ENCODE measurements at places on chromosomes 5 and 9.

DNA sequence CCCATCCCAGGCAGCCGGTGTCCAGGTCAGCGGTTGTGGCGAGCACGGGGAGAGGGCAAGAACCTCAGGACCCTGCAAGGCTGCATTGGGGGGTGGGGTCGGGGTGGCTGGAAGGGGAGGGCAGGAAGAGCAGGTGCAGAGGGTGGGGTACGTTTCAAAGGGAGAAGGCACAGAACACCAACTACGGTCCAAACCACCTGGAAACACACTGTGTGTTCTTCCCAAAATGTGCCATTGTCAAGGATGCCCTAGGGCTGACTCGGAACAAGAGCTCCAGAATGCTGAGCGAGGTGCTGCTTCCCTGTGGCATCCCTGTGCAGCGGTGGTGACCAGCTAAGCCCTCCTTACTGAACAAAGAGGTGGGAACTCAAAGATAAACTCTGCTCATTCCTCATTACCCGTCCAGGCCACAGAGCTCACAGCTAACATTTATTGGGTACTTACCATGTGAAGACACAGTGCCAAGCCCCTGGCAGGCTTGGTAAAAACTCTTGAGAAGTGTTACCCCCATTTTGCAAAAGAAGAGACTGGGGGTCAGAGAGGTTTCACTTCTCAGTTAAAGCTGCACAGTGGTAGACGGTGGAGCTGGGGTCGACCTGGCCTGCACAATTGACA lies 153.8 kb downstream of the COL23A1 start:
- DNase-seq: no peak

- DNase-seq: peak; percentile 55
These were observed 1.4 kb downstream of the FAM193B start for GRCh38 chr5:177552839-177553455.

- no peak for DNase-seq
These were observed 8.4 kb upstream of the RGS3 start for GRCh38 chr9:113454914-113455761.

DNA sequence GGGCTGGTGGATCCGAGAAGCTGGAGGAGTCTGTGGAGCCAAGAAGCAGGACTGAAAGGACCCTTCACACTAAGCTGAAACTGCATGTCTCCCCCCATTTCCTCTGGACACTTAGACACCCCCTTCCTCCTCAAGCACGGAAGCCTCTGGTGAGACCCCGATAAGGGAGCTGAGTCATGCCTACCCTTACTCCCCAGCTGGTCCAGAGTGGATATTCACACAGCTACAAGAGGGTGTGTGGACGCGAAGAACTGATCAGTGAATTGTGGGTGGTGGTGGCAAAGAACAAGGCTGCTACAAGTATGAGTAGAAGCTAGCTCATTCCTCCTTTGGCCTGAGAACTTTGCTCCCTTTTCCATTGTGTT lies 4.3 kb downstream of the TLN1 start:
- DNase-seq: no peak

GRCh38 chr9:135090547-135090946 lies 3.1 kb downstream of the OLFM1 start:
- DNase-seq: no peak

DNA sequence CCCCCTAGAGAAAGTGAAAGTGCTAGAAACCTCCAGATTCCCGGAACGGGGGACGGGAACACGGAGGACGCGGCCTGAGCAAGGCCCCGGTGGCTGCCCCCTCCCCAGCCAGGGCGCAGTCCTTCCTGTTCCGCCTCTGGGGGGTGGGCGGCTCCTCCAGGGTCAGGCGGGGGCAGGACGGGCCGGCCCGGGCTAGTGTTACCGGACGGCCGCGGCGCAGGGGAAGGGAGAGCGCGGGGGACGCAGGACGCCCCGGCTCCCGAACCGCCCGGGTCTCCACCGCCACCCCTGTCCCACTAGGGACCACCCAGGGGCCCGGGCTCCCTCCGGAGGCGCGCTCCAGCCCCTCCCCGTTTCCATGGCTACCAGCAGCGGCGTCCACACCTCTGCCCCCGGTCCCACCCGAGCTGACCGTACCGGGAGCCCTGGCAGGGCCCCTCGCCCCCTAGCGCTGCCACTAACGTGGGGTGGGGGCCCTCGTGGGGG lies 579 bp downstream of the SLC12A7 start:
- DNase-seq: peak; percentile 46

GRCh38 chr9:6567140-6567591 lies 78.4 kb downstream of the GLDC start:
- DNase-seq: no peak

DNA sequence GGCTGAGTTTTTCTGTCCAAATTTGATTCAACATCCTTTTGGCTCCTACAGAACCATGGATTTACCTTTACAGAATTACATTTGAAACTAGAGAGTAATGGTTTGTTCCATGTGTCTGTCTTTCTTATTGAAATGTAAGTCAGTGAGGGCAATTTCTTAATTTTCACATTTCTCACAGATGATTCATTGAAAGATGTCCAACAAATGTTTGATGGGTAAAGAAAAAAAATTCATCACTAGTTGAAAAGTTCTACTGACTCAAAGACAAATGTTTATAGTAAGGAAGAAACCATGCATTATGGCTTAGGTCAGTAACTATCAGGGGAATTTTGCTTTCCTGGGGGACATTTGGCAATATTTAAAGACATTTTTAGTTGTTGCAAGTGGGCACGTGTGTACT lies 131.6 kb upstream of the TRPM3 start:
- DNase-seq: no peak

GRCh38 chr9:115495836-115496235 lies 377.9 kb upstream of the TNC start:
- no peak for DNase-seq

DNA sequence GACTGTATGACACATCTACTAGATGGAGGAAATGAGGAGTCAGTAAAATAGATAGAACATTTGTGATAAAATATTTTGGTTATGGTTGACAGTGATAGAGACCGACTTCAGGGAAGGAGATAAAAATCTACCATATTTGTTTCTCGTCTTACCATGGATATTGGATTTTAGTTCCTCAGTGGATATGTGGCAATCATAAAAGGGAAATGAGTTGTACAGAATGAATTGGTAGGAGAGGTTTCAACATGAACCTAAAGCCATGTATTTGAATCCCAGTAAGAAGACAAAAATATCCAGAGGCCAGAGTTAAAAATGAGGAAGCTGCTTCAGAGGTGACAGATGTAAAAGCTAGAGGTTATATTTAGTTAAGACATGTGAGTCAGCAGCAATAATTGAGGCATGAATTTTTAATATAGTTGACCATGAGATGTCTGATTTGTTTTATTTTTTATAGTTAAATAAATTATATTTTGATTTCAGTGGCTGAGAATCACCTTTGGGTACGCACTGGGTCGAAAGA lies 480.4 kb upstream of the TUSC1 start:
- DNase-seq: no peak

DNA sequence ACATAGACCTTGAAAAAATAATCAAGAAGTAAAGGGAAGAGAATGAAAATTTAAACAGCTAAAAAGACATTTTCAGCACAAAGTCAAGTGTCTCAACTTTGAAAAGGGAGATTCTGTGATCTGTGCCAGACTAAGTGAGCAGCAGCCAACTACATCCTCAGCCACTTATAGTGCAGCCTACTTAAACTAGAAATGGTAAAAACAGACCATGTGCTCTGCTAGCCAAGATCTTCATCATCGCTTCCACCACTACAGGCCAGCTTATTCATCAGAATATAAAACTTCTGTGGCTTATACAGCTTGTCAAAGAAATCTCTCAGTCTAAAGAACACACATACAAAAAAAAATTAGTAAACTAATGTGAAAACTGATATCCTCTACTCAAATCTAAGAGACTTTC lies 63.5 kb downstream of the CEMIP2 start:
- DNase-seq: no peak

DNA sequence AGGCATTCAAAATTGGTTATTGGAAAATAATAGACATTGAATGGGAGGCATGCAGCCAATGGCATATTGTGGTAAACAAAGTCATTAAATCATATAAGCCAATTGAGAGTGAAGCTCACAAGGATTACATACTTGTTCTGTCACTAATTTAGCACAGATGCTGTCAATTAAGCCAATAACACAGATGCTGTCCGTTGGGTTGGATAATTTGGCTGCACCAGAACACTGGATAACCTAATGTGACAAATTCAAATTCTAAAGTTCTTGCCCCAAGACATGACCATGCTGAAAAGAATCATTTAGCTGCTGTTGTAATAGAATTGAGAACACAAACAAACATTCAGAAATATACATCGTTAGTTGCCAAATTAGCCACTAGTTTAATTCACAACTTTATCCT lies 1796.4 kb downstream of the EFNA5 start:
- no peak for DNase-seq

- DNase-seq: no peak
These were observed 164.9 kb downstream of the PBX3 start for GRCh38 chr9:125911861-125912644.

DNA sequence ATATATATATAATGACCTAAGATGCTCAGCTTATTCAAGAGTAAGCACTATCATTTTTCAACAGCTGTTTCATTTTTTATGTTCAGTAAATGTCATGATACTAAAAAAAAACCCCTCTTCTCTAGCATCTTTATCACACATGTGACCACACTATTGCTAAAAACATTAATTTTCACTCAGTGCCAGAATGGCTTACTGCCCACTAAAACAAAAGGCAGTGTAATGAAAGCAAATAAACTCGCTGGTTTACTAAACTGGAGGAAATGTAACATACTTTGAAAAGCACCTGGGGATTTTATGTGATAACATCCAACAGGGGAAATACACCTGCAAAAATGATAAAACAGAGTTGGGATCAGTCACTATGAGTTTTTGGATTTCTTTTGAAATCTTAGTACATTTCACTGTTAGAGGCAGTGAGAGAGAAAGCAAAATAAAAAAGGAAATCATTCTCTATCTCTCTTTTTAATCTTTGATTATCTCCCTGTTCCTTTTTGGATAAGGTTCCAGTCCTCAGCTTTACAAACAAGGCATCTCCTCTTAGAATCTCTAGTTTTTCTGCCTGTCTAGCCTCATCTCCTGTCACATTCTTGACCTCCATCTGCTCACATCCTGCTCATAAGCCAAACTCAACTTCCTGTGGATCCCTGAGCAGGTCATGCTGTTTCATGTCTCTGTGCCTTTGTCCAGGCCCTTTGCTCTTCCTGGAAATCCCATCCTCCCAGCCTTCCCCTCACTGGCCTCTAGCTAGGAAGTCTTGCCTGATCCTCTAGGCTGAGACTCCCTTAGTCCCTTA lies 338.0 kb downstream of the MAN2A1 start:
- no peak for DNase-seq

DNA sequence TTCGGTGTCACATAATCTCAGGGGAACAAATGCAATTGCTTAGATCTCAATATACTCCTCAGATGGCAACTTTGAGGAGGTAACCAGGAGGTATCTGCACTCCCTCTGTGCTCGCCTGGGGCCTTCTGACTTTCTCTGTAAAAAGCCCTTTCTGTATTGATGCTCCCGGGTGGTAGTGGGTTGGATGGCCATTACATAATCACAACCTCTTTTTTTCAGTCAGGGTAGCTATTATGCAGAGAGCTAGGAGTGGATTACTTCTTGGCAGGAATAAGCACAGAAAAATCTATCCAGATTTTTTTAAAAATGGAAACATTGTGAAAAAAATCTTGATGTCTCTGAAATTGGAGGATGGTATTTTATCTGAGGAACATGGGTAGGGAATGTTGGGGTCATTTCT lies 116.6 kb downstream of the SH3GL2 start:
- DNase-seq: no peak

GRCh38 chr5:7608772-7609171 lies 212.8 kb downstream of the ADCY2 start:
- DNase-seq: no peak

- no peak for DNase-seq
These were observed 10.4 kb downstream of the UIMC1 start for GRCh38 chr5:176995896-176996767.

DNA sequence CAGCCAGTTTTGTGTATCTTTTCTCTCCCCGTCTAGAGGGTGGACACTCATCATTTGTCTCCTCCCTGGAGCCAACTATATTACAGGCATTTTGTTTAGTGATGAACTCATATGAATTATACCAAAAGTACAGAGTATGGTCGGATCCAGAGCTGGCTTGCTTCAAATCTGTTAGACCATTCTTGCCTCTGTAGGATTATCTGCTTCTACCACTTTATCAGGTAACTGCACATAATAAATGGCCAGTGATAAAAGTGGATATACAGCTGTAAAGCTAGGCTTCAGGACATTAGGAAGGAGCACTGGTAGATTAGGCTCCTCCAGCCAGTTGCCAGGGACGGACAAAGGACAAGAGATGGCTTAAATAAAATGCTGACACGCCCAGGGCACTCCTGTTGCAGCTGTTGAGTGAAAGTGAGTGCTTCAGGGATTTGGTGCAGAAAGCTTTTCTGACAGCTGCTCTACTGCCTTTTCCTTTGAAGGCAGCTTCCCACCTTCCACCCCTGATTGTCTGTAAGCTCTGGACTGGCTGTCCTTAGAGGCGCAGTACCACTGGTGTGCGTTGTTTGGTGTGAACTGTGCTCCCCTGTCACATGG lies 259.2 kb downstream of the PDZD2 start:
- DNase-seq: no peak

DNA sequence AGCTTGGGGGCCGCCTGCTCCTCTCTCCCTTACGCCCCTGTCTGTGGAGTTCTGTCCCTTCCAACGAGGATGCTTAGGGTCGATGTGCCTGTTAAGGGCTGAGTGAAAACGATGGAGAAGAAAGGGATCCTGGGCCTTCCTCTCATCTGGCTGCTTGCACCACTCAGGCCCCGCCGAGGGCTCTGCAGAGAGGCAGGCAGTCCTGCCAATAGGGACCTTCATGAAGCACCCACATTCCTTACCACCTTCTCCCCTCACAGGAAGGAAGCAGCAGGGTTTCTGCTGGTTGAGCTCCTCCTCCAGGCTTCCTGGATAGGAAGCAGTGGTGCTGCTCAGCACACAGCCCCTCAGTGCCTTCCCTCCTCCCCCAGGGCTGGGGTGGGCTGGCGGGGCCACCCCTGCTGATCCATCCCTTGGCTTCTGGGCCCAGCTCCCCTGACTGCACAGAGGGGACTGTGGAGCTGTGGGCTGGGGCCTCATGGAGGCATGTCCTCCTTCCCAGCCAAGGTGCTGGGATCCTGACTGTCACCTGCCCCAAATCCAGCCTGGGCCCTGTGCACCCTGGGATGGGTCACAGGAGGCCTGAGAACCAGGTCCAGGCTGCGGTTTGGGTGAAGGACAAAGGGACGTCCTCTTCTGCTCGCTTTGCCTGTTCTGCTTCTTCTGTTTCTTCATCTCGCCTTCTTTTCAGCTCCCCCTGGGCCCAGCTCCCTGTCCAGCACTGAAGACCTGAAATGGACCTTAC lies 50.5 kb downstream of the AHRR start:
- peak; percentile 32 for DNase-seq

Data from D341Med (cell line).